Activated CD8-positive, alpha-beta memory T cell treated with anti-CD3 and anti-CD28 coated beads for 48 hours (primary cell): ENCODE measurements at places on chromosomes 13 and 19.

GRCh38 chr19:51026554-51026831 lies at the start of gene KLK11:
Gene KLK11, minus strand, starts transcription at chr19:51026616. Its CDS starts 985 bp downstream, at chr19:51025631.
- no peak for DNase-seq

GRCh38 chr19:45100846-45101252 lies 7.9 kb downstream of the PPP1R37 start:
- DNase-seq, result no peak

- DNase-seq, result no peak
Observed at GRCh38 chr13:41107584-41108014, 25.0 kb downstream of the KBTBD6 start.

- DNase-seq, result no peak
Observed at GRCh38 chr13:106586648-106587166, 18.8 kb upstream of the ARGLU1 start.

- DNase-seq, result no peak
Observed at GRCh38 chr19:46573679-46574498, 27.2 kb upstream of the CALM3 start.

DNA sequence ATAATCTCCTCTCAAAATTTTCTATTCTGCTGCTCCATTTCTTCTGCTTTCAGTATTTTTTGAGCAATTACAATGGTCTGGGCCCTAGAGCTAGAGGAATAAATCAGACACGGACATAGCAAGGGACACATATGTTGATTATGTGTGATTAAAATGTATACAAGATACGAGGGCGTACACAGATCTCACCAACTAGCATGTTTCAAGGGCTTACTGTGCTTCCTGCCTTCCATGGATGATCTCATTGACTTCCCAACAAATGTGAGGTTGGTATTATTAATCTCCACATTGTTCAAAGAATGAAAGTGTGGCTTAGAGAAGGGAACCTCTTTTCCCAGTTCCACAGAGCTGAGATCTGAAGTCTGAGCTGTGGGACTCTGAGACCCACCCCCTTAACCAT lies 9.1 kb downstream of the PLD3 start:
- no peak for DNase-seq

DNA sequence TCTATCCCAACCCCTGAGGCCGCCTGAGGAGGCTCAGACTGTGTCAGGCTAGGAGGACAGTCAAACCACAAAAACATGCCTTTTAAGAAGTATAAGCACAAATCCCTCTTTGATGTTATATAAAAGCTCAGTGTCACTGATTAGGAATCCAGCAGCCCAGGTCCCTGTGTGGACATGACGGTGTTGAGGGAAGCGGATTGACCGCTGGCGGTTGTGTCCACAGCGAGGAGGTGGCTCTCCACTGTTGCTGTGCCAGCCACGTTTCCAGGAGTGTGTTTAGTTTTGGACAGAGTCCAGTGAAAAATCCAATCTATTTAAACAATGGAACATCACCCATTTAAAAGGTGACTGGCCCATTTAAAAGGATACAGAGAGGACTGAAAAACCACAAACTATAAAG lies 7.5 kb upstream of the GJA3 start:
- DNase-seq, result no peak

GRCh38 chr13:113837560-113838355 lies 26.1 kb downstream of the GAS6 start:
- no peak for DNase-seq

DNA sequence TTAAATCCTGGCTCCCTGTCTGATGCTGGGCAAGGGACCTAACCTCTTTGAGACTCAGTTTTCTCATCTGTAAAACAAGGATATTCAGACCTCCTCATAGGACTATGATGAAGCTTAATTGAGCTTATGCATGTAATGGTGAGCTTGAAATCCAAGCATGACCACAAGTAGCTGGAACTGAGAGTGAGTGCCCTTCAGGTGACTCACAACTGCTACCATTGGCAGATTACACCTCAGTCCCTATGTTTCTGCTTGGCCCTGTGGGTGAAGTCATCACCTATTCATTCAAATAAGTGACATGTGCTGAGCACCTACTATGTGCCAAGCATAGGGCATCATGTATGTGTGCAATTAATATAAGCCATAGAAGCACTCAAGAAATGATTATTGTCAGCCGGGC lies 25.7 kb downstream of the NOVA2 start:
- no peak for DNase-seq

DNA sequence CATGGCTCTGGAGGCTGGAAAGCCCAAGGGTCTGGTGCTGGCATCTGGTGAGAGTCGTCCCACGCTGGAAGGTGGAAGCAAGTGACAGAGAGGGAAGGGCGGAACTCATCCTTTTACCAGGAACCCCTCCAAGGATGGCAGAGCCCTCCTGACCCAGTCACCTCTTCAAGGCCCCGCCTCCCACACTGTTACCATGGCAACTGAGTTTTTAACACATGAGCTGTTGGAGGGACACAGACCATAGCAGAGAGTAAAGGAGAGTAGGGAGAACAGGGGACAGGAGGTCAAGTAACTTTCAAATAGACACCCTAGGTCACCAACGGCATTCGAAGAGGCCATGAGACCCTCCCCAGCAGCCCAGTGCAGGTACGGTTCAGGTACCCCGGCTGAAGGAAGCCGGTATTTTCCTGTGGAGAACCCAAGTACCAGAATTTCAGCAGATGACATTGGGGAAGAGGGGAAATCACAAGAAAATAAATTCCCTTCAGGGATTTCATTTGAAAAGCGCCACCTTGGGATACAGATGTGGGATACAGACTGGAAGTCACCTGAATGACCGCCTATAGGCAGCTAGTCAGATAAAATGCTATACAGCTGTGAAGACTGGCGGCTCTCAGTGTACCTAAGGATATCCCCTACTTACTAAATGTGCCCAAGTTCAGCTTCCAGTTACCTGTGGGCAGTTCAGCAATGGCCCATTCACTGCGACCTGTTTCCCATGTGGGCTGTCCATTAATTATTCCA lies 8.0 kb downstream of the IL17D start:
- no peak for DNase-seq

- DNase-seq, result no peak
Observed at GRCh38 chr19:5696196-5697021, 6.3 kb downstream of the RPL36 start.

- no peak for DNase-seq
Observed at GRCh38 chr19:23345838-23346237, 49.4 kb downstream of the ZNF91 start.

GRCh38 chr13:43205416-43205815 lies 182.0 kb downstream of the DNAJC15 start:
- no peak for DNase-seq

GRCh38 chr13:38804536-38804935 lies 117.7 kb downstream of the FREM2 start:
- no peak for DNase-seq

GRCh38 chr19:32581705-32582179 lies 752 bp downstream of the PDCD5 start:
- DNase-seq, result no peak

DNA sequence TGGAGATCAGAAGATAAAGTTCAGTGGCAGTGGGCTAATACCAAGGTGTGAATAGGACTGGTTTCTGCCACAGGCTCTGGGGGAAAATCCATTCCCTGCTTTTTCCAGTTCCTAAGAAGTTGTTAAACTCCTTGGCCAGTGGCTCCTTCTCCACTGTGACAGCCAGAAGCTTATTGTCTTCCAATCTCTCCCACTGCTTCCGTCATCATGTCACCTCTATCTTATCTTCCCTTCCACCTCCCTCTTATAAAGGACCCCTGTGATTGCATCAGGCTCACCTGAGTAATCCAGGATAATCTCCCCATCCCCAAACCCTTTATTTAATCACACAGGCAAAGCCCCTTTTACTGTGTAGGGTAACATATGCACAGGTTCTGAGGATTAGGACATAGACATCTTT lies 431.2 kb upstream of the SLC10A2 start:
- DNase-seq, result no peak

DNA sequence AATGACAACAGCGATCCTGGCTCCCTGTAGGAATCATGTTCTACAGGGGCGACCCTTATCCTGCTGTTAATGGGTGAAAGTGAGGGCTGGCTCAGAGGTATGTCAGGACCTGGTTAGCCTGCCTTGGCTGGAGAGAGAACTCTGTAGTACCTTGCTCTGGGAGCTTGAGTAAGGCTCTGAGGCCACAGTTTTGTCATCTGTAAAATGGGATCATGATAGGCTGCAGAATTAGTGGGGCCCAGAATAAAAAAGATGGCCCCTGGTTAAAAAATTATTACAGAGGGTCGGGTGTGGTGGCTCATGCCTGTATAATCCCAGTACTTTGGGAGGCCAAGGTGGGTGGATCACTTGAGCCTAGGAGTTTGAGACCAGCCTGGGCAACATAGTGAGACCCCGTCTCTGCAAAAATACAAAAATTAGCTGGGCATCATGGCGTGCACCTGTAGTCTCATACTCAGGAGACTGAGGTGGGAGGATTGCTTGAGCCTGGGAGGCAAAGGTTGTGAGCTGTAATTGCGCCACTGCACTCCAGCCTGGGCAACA lies 10.5 kb upstream of the SAMD1 start:
- no peak for DNase-seq

DNA sequence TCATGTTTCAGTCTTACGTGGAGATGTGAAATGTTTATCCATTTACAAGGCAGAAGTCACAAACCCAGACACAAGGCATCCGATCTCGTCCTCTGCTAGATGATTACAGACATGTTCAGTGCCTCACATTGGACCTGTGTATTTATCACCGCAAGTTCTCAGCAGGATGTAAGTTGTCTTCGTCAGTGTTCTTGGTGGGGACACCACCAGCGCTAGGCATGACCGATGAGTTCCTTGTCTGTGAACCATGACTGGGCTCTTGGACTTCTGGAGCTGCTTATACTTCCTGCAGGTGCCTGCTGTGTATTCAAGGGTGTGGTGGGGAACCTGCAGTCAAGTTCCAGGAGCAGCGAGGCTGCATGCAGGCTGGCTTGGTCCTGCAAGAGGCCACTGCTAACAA lies 105.4 kb downstream of the URI1 start:
- DNase-seq, result no peak

DNA sequence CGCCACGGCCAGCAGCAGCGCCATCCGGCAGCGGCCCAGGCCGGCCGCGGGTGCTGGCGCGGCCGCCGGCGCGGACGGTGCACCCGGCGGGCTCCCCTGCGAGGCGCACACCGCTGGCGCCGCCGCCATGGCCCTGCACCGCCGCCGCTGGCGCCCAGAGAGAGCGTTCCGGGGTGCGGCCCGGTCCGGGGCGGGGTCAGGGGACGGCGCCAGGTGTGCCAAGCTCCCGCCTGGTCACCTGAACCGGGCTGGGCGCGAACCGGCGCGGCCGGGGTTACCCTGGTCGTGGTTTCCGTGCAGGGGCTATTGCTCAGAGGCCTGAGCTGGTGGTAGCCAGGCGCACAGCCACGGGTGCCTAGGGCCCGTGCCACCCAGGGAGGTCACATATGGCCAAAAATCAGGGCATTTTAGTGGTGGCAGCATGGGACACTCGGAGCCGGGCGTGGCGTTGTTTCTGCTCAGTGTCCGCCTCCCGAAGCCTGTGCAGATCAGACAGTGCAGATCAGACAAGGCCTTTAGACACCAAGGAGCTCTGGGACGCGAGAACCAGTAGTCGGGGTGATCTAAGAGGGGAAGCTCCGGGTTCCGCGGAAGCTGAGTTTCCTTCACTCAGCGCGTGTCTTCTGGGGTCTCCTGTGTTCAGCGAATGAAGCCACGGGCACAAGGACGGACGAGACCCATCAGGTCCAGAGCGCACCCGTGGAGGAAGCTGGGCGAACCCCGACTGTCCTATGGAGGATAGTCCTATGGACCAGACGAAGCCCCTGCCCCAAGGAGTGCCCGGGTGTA lies at the start of gene TMEM238:
TSS of gene TMEM238 (minus strand) at position 162 of the 789 bp plus-strand sequence. CDS start at position 129, 33 bp downstream.
- no peak for DNase-seq

GRCh38 chr19:17170538-17171297 lies 44.4 kb upstream of the USE1 start:
- DNase-seq, result no peak

DNA sequence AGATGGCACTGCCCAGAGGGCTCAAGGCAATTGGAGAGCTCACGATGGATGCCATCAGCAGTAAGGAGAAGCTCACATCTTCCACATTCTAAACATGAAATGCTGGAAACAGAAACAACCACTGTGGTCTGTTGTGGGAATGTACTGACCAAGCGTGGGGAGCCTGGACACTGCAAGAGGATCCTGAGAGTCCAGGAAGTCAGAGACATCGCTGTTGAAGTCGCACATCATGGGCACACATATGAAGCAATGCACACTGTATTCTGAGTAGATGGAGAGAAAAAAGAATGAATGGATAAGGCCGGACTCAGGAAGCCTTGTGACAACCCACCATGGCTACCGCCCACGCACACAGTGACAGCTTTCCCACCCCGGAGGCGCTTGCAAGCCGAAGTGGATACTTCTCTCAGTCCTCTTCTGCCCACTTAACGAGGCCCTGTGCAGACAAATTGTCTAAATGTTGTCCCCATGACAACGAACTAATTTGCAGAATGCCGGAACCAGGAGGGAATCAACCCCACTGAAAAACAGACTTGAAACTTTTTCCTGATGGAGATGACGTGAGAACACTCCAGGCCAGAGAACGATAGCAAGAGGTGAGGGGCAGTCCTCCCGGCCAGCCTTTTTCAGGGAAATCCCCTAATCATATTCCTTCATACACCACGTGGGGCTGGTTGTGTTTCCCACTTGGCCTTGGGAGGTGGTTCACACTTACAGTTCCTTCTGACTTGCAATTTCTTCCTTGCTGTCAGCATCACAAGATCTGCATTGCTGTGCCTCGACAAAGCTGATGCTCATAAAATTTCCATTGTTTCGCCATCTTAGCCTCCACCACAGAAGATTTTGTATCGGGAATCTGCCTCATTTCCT lies 109.6 kb upstream of the SERP2 start:
- no peak for DNase-seq

GRCh38 chr19:35885225-35885738 lies 15.1 kb downstream of the NFKBID start:
- no peak for DNase-seq

GRCh38 chr19:39401070-39401548 lies 5.5 kb upstream of the ZFP36 start:
- DNase-seq, result no peak

DNA sequence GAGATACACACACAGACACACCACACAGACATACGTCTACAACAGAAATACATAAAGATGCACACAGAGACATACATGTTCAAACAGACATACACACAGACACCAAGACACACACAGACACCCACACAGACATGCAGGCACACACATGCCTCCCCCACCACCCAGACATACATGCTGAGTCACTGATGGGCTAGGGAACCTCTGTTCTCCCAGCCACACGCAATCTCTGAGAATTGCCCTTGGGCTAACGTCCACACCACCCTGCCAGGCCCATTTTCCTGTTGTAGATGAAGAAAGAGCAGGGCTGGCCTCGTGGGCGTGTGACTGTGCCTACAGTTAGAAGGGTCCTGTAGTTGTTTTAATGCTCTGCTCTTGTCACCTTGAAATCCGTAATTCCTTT lies 261.9 kb downstream of the KCNRG start:
- no peak for DNase-seq
